WTC11 (cell line): ENCODE measurements at places on chromosomes 4 and X. TPM values are rescaled to one million over a fixed set of nuclear protein-coding genes. Genes with fewer than 3 reads are reported as not detected.

GRCh38 chr4:47505666-47506065, 20.6 kb downstream of the ATP10D start:
- DNase-seq, result no peak
- no peaks in the 10 kb centered on the region for H3K27me3 ChIP-seq
- no peak overlapping the region for H3K4me3 ChIP-seq
- peaks cover 14% of the 10 kb centered on the region for H3K4me1 ChIP-seq
- no peak overlapping the region for H3K27ac ChIP-seq
- no peaks in the 10 kb centered on the region for H3K36me3 ChIP-seq

DNA sequence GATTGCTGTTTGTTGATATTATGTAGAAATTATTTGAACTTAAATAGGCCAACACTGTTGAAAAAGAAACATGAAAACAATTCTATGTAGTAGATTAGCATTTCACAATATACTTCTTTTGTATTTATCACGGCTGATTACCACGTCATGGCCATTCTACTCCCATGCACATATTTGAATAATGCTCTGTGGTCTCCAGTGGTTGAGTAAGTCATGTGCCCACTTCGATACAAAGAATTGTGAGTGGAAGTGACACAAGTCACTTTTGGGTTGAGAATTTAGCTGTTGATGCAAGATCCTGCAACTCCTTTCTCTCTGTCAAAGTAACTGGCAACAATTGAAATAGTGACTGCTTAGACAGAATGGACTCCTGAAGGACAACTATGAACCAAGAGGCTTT, 6.7 kb upstream of the FSTL5 start:
- H3K36me3 ChIP-seq, result no peaks in the 10 kb centered on the region
- H3K4me1 ChIP-seq, result no peaks in the 10 kb centered on the region
- no peaks in the 10 kb centered on the region for H3K27me3 ChIP-seq
- H3K4me3 ChIP-seq, result no peak overlapping the region

- H3K36me3 ChIP-seq, result peaks cover 4% of the 10 kb centered on the region
- H3K27ac ChIP-seq, result no peak overlapping the region
- H3K27me3 ChIP-seq, result peaks cover 5% of the 10 kb centered on the region; the same call in 1 of the 2 replicates
Measured at GRCh38 chr4:25098964-25099891, 61.0 kb downstream of the SEPSECS start.

The TCEANC gene
- total RNA-seq, result 2.0 to 3.1 TPM (median 2.6 TPM) in 3 replicates

The FBXL5 gene
- 57.0 to 69.6 TPM (median 61.9 TPM) in 3 replicates for total RNA-seq

- H3K4me3 ChIP-seq, result no peak overlapping the region
- no peak overlapping the region for H3K27ac ChIP-seq
- H3K36me3 ChIP-seq, result no peaks in the 10 kb centered on the region
- peaks cover 97% of the 10 kb centered on the region for H3K27me3 ChIP-seq
- no peaks in the 10 kb centered on the region for H3K4me1 ChIP-seq
- no peak for DNase-seq
Measured at GRCh38 chr4:808860-809570, 16.9 kb downstream of the CPLX1 start.
